Activated CD8-positive, alpha-beta memory T cell treated with anti-CD3 and anti-CD28 coated beads for 48 hours (primary cell): ENCODE measurements at places on chromosomes 1 and 21.

DNA sequence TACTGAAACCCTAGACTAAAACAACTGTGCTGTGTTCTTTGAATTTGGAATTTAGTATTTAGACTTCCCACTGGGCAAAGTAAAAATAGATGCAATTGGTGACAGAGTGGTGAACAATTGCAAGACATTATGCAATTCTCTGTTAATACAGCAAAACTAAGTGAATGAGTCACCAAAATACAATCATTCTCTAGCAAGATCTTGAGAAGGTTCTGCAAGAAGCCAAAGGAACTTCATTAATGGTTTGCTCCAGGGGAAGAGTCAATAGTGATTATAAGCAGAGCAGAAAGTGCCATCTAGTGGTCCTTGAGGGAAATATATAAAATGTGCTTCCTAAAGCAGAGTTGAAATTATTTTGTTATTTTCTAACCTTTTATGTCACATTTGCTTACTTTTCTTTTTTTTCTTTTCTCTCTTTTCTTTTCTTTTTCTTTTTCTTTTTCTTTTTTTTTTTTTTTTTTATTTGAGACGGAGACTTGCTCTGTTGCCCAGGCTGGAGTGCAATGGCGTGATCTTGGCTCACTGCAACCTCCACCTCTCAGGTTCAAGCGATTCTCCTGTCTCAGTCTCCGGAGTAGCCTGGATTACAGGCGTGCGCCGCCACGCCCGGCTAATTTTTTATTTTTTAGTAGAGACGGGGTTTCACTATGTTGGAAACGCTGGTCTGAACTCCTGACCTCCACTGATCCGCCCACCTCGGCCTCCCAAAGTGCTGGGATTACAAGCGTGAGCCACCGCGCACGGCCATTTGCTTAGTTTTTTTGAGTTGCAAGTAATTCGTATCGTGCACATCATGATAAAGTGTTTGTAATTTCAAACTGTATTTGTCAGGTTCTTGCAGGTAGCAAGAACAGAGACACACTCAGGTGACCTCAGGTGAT lies 99.2 kb downstream of the CTH start:
- DNase-seq = no peak

GRCh38 chr21:32281531-32281930 lies 2.7 kb upstream of the MIS18A start:
- no peak for DNase-seq

GRCh38 chr1:161071886-161072371 lies 2.2 kb upstream of the ARHGAP30 start:
- DNase-seq = no peak

DNA sequence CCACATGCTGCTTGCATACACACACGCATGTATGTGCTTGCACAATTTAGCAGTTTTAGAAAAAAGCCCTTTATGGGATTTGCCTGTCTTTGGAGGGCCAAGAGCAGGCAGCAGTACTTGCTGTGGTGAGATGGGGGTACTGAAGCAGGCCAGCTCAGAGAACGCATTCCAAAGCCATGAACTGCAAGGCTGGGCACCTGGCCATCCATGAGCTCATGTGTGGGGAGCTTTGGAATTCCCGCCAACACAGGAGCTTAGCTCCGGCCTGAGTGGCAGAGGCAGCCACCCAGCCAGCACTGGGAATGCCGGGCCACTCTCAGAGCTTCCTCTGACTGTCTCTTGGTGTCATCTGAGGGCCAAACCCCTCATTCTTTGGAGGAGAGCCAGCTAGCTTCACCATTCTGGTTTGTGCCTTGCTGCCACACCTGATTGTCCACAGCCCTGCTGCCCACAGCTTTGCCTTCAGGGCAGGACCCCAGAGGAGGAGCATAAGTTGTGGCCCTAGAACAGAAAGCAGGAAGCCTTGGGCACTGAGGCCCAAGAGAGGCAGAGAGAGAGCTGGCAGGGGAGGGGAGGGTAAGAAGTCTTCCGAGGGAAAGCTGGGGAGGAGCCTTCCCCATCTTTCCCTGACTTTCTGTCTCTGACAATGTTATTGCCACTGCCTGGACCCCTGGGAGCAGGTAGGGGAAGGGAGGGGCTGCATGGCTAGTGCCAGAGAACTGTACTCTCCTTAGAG lies 92.1 kb upstream of the POU3F1 start:
- no peak for DNase-seq

DNA sequence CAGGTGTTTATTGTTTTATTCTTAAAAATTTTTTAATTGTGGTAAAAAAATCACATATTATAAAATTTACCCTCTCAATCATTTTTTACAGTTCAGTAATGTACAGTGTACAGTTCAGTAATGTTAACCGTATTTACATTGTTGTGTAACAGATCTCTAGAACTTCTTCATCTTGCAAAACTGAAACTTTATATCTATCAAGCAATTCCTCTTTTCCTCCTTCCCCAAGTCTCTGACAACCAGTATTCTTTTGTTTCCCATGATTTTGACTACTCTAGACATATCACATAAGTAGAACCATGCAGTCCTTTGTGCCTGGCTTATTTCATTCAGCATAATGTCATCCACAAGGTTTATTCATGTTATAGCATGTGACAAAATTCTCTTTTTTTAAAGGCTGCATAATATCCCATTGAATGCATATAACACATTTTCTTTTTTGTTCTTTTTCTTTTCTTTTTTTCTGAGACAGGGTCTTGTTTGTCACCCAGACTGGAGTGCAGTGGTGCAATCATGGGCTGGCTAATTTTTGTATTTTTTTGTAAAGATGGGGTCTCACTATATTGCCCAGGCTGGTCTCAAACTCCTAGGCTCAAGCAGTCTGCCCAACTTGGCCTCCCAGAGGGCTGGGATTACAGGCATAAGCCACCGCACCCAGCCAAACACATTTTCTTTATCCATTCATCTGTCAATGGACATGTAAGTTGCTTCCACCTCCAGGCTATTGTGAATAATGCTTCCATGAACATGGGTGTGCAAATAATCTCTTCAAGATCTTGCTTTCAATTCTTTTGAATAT lies 17.2 kb upstream of the RCSD1 start:
- no peak for DNase-seq

GRCh38 chr1:157551694-157552693 lies at the start of gene FCRL5:
Gene FCRL5, minus strand, starts transcription at chr1:157552515. Its CDS starts 153 bp downstream, at chr1:157552362.
- no peak for DNase-seq

DNA sequence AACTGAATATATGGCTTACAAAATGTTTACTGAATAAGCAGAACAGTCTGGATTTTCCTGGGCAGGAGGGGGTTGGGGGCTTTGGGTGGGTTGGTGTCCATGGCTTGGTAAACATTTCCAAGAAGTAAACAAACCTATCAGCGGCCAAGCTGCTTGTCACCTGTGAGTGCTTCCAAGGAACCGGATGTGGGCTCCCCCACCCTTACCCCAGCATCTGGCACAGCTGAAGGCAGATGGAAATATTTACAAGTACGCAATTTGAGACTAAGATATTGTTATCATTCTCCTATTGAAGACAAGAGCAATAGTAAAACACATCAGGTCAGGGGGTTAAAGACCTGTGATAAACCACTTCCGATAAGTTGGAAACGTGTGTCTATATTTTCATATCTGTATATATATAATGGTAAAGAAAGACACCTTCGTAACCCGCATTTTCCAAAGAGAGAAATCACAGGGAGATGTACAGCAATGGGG lies at the start of gene CLCA1:
CLCA1 (plus strand) TSS at position 427 of the 477 bp plus-strand sequence; CDS start at position 472, 45 bp downstream.
- DNase-seq = no peak

DNA sequence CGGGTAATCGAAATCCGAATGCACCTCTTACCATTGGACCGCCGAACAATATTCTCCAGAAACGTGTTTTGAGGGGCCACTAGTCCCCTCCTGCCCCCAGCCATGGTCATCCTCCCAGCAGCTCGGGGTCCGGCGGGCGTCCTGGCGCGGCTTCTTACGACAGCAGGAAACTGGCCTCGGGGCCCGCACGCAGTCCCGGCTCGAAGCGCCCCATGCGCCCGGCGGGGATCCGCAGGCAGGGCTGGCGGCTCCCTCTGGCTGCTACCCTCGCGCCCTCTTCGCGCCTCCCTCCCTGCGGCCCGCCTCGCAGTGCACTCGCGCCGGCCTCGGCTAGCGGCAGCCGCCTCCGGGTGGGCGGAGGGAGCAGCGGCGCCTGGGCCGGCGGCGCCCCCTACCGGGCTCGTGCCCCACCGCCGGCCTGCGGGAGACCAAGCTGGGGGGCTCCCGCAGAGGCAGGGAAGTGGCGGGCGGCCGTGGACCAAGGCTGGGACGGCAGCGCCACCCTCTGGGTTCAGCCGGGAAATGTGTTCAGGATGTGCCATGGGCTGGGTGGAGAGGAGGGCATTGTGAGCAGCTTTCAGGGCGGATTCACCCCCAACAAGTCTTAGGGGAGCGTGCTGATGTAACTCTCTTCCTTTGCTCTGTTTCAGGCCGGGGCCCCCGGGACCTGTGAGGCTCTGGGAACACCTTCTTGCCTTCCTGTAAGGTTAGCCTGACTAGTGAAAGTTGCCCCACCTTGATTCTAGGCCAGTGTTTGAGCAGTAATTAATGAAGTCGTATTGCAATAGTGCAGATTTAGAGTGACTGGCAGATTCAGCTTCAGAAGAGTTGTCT lies at the start of gene KCNH1:
KCNH1 (minus strand) TSS at position 313 of the 834 bp plus-strand sequence; CDS start at position 110, 203 bp downstream.
- DNase-seq = peak; percentile 67

- no peak for DNase-seq
Observed at GRCh38 chr1:232372431-232372830, 257.5 kb downstream of the SIPA1L2 start.

- DNase-seq = no peak
Observed at GRCh38 chr1:204249736-204250427, 36.1 kb upstream of the GOLT1A start.

GRCh38 chr21:41786509-41786987 lies 19.7 kb upstream of the RIPK4 start:
- no peak for DNase-seq

- no peak for DNase-seq
Observed at GRCh38 chr1:201631037-201631436, 92.1 kb downstream of the NAV1 start.

DNA sequence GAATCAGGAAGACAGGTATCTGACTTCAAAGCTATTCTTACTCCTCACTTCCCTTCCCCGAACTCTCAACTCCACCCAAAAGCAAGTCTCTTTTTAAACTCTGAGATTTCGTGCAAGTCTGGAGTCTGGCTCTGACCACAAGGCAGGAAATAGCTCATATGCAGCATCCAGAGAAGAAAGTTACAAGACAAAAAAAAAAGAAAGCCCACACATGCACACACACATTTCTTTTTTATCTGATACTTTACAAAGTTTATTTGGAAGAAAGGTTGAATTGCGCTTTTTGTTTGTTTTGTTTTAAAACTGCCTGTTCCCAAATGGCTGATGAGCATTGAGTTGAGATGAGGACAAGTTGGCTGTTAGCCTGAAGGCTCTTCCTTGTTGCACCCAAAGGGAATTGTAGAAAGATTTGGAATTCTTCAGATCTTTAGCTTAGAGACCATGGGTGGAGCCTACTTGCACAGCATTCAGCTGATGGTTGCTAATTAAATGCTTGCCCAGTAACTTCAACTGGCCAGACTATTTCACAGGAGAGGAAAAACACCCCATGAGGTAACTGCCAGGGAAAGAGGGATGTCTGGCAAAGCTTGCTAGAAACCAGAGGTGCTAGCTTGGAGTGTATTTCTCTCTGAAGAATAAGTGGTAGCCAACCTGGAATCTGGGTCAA lies 490.3 kb downstream of the TTLL7 start:
- DNase-seq = no peak

- DNase-seq = no peak
Observed at GRCh38 chr1:96804648-96805047, 83.1 kb downstream of the PTBP2 start.

GRCh38 chr1:160062230-160062532 lies 7.8 kb downstream of the KCNJ10 start:
- DNase-seq = no peak

- no peak for DNase-seq
Observed at GRCh38 chr1:58932859-58933598, 149.2 kb upstream of the JUN start.

GRCh38 chr1:193069748-193070385 lies 10.5 kb downstream of the RO60 start:
- no peak for DNase-seq

GRCh38 chr1:185957441-185958363 lies 223.5 kb downstream of the HMCN1 start:
- DNase-seq = no peak

GRCh38 chr1:92096317-92096716 lies 16.2 kb downstream of the BTBD8 start:
- no peak for DNase-seq

GRCh38 chr1:158793604-158794003 lies 12.6 kb upstream of the OR6N2 start:
- no peak for DNase-seq

GRCh38 chr1:110207831-110208230 lies 2.3 kb upstream of the KCNC4 start:
- DNase-seq = peak; percentile 50

GRCh38 chr1:78472851-78473496 lies 17.8 kb upstream of the PTGFR start:
- DNase-seq = no peak

- no peak for DNase-seq
Observed at GRCh38 chr1:43774359-43774758, 67.0 kb downstream of the ST3GAL3 start.

- no peak for DNase-seq
Observed at GRCh38 chr1:156899956-156900718, 6.6 kb downstream of the PEAR1 start.

GRCh38 chr1:241775021-241775420 lies 73.0 kb upstream of the EXO1 start:
- DNase-seq = no peak

DNA sequence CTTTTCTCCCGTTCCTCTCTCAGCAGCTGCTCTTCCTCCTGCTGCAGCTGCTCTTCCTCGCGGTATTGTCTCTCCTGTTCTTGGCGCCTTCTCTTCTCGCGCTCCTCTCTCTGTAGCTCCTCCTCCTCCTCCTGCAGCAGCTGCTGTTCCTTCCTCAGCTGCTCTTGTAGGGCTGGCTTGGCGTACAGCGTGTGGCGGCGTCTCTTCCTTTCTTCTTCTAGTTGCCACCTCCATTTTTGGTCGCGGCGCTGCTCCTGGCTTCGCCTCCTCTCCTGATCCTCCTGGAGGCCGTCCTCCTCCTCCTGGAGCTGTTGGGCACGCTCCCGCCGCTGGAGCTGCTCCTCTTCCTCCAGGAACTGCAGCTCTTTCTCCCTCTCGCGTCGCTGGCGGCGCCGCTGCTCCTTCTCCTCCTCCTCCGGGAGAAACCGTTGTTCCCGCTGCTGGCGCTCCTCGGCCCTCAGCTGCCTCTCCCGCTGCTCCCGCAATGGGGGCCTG lies 4.8 kb downstream of the TCHH start:
- no peak for DNase-seq
